ENCODE measurements at places on chromosomes 13 and 19. TPM values are rescaled to one million over a fixed set of nuclear protein-coding genes. Genes with fewer than 3 reads are reported as not detected.
A peak's percentile ranks its signal among the peaks of the same experiment; 100 is the strongest.

Gene VSIG10L
- total RNA-seq, result 2.0 TPM

Gene NPHS1
- total RNA-seq, result not detected

Gene ELSPBP1
- total RNA-seq, result not detected

DNA sequence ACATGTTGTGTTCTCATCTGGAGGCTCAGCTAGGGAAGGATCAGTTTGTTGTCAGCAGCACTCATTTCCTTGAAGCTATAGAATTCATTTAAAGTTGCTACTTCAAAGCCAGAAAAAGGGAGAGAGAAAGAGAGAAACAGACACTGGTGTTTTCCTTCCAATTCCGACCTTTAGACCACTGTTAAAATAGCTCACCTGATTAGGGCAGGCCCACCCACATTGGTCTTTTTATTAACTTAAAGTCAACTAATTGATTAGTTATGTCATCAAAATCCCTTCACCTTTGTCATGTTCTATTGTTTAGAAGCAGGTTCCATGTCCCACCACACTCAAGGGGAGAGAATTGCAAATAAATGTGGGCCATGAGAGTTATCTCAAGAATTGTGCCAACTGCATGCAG lies 560.2 kb downstream of the PCDH17 start:
- no peaks in the 10 kb centered on the region for H3K36me3 ChIP-seq
- no peak overlapping the region for H3K27ac ChIP-seq
- no peaks in the 10 kb centered on the region for H3K27me3 ChIP-seq
- DNase-seq, result no peak

- peaks cover 3% of the 10 kb centered on the region for H3K4me1 ChIP-seq
- H3K36me3 ChIP-seq, result no peaks in the 10 kb centered on the region
- no peak for DNase-seq
- H3K27me3 ChIP-seq, result no peaks in the 10 kb centered on the region
- H3K4me3 ChIP-seq, result no peak overlapping the region
These were observed 151.5 kb downstream of the RGCC start for GRCh38 chr13:41608839-41609177.

- H3K27me3 ChIP-seq, result no peaks in the 10 kb centered on the region
- H3K4me1 ChIP-seq, result peaks cover 38% of the 10 kb centered on the region
These were observed 30.1 kb downstream of the PIP5K1C start for GRCh38 chr19:3669947-3670795.

- H3K27ac ChIP-seq, result no peak overlapping the region
- DNase-seq, result no peak
- H3K27me3 ChIP-seq, result no peaks in the 10 kb centered on the region
These were observed 286.6 kb downstream of the PCDH20 start for GRCh38 chr13:61128850-61129645.

GRCh38 chr19:10998045-10998533 lies 37.3 kb downstream of the SMARCA4 start:
- no peak overlapping the region for H3K27ac ChIP-seq
- no peak overlapping the region for H3K4me3 ChIP-seq
- H3K27me3 ChIP-seq, result no peaks in the 10 kb centered on the region
- no peak for DNase-seq
- no peaks in the 10 kb centered on the region for H3K36me3 ChIP-seq

GRCh38 chr13:31769575-31769974 lies 30.2 kb downstream of the RXFP2 start:
- H3K4me3 ChIP-seq, result no peak overlapping the region
- H3K27ac ChIP-seq, result no peak overlapping the region
- H3K27me3 ChIP-seq, result no peaks in the 10 kb centered on the region
- H3K36me3 ChIP-seq, result no peaks in the 10 kb centered on the region

- H3K36me3 ChIP-seq, result no peaks in the 10 kb centered on the region
- DNase-seq, result no peak
- H3K27me3 ChIP-seq, result no peaks in the 10 kb centered on the region
- no peak overlapping the region for H3K27ac ChIP-seq
- H3K4me1 ChIP-seq, result no peaks in the 10 kb centered on the region
These were observed 215.4 kb upstream of the IRS2 start for GRCh38 chr13:110001670-110002275.

GRCh38 chr19:56983171-56983570 lies 136.6 kb upstream of the USP29 start:
- H3K27me3 ChIP-seq, result no peaks in the 10 kb centered on the region
- no peak overlapping the region for H3K4me3 ChIP-seq
- H3K4me1 ChIP-seq, result peaks cover 8% of the 10 kb centered on the region

- no peak overlapping the region for H3K27ac ChIP-seq
- H3K4me1 ChIP-seq, result no peaks in the 10 kb centered on the region
- peaks cover 2% of the 10 kb centered on the region for H3K27me3 ChIP-seq
- no peak overlapping the region for H3K4me3 ChIP-seq
- no peaks in the 10 kb centered on the region for H3K36me3 ChIP-seq
These were observed 2.5 kb upstream of the GRWD1 start for GRCh38 chr19:48443256-48443655.

DNA sequence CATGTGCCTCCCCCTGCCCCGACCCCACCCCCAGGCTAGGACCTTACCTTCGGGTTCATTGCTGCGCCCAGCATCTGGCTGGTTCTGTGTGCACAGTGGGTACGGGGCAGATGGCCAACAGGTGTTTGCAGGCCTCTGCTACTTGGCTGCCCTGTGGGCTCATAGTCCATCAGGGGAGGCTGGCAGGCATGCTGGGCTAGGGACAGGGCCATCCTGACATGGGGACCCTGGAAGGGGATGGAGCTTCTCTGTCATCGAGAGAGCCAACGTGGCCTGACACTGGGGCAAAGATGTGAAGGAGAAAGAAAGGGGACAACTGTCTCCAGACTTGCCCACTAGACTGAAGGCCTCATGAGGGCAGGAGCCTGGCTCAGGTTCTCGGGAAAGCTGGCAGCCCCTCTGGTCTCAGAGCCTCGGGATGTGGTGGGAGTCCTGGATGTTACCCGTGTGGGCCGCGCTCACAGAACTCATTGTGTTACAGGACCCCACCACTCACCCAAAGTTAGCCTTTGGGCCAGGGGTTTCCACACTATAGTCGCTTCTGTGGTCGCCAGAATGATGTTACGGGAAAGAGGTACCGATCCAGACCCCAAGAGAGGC lies 4.7 kb downstream of the ZNF536 start:
- no peak for DNase-seq
- H3K4me3 ChIP-seq, result no peak overlapping the region
- H3K36me3 ChIP-seq, result no peaks in the 10 kb centered on the region
- H3K4me1 ChIP-seq, result peaks cover 3% of the 10 kb centered on the region
- no peaks in the 10 kb centered on the region for H3K27me3 ChIP-seq

DNA sequence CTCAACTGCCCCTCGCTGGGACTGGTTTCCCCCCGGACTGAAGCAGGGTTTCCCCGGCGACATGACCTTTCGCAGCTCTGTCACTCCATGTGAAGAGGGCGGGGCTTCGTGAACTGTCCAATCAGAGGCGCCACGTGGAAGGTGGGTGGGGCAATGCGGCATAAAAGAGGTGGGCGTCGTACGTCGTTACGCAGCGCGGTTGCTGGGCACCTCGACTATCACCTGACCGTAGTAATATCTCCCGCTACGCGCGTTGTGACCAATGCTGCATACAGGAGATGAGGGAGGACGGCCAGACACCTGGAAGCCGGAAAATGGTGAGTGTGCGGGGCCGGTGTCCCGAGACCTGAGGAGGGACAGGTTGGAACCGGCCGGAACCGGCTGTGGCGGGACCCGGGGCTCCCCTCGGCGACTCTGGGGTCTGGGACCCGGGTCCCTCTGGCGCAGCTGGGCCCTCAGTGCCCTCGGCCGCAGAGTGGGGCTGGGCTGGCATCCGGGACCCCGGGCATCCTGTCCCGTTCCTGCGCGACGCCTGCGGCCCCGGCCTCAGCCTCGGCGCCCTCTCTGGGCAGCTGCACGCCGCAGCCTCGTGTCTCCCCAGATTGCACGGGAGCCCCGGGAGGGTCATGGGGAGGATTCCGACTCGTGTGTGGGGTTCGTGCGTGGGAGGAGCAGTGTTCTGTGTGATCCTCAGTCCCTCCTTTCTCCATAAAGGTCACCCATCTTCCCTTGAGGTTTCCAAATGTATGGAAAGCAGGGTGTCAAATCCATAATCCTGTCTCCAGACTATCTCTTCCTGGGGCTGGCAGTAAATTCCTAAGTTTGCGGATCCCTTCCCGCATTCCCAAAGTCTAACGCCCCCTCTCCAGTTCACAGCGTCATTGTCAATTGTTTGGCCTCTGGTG lies 32.2 kb downstream of the ZNF136 start:
- no peaks in the 10 kb centered on the region for H3K27me3 ChIP-seq
- DNase-seq, result peak; percentile 81
- no peaks in the 10 kb centered on the region for H3K4me1 ChIP-seq
- no peaks in the 10 kb centered on the region for H3K36me3 ChIP-seq

DNA sequence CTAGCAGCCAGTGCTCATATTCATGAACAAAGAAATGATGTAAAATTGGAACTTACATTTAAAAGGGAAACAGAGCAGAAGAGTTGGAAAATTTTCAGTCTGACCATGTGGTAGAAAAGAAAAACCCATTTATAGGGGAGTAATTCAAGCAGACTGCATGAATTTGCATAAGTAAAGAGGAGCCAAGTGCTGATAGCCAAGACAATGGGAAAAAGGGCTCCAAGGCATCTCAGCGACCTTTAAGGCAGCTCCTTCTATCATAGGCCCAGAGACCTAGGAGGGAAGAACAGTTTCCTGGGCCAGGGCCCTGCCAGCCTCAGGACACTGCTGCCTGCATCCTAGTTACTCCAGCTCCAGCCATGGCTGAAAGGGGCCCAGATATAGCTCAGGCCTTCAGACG lies 7.5 kb downstream of the DNAJC3 start:
- no peak overlapping the region for H3K4me3 ChIP-seq
- no peak for DNase-seq
- H3K27me3 ChIP-seq, result no peaks in the 10 kb centered on the region
- no peaks in the 10 kb centered on the region for H3K36me3 ChIP-seq
- peaks cover 5% of the 10 kb centered on the region for H3K4me1 ChIP-seq

DNA sequence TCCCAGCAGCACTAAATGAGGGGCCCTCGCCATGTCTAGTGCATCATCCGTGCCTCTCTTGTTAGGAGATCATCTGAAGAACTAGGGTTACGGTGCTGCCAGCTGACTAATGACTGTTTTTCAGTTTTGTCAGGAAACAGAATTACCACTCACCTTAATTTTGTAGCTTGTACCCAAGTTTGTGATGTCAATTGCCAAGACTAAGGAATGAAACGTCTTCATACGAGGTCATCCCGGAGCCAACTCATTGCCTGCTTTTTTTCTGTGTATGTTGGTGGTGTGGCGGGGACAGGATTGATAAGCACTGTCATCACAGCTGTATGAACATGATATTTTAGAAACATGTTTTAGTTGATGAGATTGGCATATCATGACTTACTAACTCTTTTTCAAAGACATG lies 100.6 kb downstream of the TNFRSF19 start:
- H3K4me1 ChIP-seq, result no peaks in the 10 kb centered on the region
- no peaks in the 10 kb centered on the region for H3K27me3 ChIP-seq

DNA sequence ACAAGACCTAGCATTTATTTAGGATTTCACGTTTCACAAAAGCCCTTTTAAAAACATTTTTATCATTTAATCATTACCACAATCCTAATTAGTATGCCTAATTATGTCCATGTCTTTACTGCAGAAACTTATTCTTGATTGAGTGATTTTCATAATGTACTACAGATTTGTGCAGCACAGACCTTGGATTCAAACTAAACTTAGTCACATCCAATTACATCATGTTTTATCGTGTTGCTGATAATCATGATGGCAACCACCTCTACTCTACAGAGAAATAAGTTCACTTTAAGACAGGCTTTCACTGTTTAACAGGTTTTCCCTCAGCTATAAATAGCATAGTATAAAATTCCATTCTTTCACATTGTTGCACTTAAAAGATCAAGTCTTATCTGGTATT lies 240.9 kb upstream of the RFC3 start:
- no peaks in the 10 kb centered on the region for H3K4me1 ChIP-seq
- no peaks in the 10 kb centered on the region for H3K36me3 ChIP-seq
- peak overlapping the region; percentile 0 for H3K27ac ChIP-seq
- H3K4me3 ChIP-seq, result no peak overlapping the region
- no peak for DNase-seq

DNA sequence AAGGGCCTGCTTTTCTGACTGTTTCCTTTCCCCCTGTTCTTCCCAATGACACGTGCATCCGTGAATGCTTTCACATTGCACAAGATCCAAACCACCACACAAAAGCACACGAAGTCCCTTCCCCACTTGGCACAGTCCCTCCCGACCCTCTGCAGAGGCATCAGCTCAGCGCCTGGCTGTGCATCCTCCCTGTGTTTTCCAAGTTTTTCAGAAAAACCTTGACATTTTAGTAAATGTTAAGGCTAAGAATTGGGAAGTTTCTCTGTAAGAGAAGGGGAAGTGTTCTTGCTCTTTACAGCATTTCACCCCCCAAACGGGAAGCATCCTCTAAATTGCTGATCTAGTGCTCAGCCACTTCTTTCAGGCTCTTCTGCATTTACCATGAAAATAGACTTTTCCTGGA lies 94.5 kb upstream of the TM9SF2 start:
- no peak overlapping the region for H3K4me3 ChIP-seq
- H3K36me3 ChIP-seq, result no peaks in the 10 kb centered on the region
- H3K4me1 ChIP-seq, result no peaks in the 10 kb centered on the region
- no peaks in the 10 kb centered on the region for H3K27me3 ChIP-seq
- DNase-seq, result no peak

DNA sequence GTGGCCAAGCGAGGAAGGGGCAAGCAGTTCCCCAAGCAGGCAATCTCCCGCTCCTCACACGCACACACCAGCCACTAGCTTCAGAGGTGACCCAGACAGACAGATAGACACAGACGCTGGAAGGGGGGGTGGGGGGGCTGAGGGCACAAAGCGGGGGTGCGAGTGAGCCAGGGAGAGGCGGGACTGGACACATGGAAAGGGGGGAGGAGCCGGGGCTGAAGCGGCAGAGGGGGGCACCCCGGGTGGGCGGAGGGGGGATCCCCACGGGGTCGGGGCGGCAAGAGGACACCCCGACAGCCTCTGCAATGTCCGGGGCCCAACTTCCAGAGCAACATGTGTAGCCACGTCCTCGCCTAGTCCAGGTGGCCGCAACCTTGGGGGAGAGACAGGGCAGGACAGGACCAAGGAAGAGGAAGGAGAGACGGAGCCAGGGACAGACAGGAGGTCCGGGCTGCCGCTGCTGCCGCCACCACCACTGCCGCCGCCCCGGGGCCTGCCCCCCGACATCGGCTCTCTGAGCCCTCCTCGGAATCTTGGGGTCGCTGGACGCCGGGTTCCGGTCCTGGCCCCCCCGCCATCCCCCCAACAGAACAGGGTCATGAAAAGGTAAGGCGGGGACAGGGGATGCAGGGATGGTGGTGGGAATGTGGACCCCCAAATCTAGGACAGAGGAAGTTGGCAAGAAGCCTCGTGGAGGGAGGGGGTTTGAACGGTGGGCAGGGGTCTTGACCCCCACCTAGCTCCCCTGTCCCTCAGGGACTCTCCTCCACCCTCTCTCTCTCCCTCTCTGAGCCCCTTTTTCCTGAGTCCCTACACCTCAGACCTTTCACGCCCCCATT lies 1.1 kb downstream of the GRIN2D start:
- no peak for DNase-seq
- H3K36me3 ChIP-seq, result no peaks in the 10 kb centered on the region

- DNase-seq, result no peak
- no peaks in the 10 kb centered on the region for H3K4me1 ChIP-seq
- no peaks in the 10 kb centered on the region for H3K27me3 ChIP-seq
- no peaks in the 10 kb centered on the region for H3K36me3 ChIP-seq
These were observed 1355.0 kb downstream of the OLFM4 start for GRCh38 chr13:54383604-54384003.
